Stimulated activated CD4-positive, alpha-beta T cell treated with anti-CD3 and anti-CD28 coated beads, Interleukin-4, amount 100 ng/mL, for 1 hour (primary cell): ENCODE measurements at places on chromosomes 16 and 17.

GRCh38 chr16:11689031-11689840 is 21.0 kb downstream of the SNN start:
- no peak for DNase-seq

DNA sequence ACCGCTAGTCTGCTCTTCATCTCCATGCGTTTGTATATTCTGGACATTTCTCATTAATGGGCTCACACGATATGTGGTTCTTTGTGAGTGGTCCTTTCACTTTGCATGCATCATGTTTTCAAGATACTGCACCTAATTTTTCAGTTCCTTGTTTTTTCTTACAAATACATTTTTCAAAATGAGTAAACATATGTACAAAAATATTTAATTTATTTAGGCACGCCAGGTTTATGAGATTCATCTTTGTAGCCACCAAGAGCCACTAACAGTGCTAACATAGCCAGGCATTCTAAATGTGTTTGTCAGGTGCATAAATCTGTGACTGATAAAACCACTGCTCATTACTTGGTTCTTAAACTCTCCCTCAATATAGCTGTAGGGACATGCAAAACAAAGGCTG is 375.3 kb downstream of the WWOX start:
- DNase-seq, result no peak

DNA sequence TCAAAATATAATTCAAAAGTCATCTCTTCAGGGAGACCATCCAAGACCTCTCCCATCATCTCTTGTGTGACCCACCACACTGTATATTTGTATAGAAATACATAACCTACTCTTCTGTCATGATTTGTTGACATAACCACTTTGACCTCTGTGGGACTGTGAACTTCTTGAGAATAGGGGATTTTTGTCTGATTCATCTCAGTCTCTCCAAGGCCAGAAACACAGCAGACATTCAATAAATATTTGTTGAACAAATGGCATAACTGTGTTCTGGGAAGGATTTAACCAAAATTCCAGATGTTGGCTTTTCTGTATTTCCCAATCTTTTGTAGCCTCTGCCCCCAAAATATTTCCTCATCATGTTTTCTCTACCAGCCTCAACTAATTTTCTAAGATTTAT is 169.7 kb downstream of the CDH11 start:
- no peak for DNase-seq

DNA sequence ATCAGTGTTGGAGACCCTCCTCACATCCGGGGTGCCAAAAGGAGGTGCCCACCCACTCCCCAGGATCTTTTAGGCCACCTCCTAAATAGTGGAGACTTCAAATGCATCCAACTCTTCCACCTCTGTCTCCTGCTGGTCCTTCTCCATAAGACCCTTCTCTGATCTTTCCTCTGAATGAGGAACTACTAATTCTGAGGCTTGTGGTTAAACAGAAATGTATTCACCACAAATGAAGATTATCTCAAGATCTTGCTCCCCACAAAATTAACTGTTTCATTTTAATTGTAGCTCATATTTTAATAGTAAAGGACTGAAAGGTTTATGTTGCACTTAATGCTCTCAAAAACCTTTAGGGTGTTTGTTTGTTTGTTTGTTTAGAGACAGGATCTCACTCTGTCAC is 34.1 kb downstream of the TLE7 start:
- no peak for DNase-seq

GRCh38 chr17:5033352-5034015 is 1.7 kb downstream of the SLC52A1 start:
- no peak for DNase-seq
